ENCODE measurements at places on chromosomes 13 and 19.

DNA sequence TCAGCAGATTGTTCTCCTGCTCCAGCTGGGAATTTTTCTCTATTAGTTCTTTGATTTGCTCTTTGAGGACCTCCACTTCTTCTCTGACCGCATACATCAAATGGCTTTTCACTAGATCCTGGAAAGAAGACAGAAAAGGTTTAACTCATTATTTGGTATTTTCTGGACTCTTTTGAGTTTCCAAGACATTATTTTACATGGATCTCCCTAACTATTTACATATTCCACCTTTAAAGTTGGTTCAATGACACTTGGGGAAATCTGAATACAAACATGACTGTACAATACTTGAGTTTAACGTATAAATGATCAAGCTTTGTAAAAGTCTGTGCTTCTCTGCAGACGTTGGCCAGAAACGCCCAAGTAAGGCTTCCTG is 61.1 kb downstream of the SERP2 start:
- ATAC-seq = no peak

DNA sequence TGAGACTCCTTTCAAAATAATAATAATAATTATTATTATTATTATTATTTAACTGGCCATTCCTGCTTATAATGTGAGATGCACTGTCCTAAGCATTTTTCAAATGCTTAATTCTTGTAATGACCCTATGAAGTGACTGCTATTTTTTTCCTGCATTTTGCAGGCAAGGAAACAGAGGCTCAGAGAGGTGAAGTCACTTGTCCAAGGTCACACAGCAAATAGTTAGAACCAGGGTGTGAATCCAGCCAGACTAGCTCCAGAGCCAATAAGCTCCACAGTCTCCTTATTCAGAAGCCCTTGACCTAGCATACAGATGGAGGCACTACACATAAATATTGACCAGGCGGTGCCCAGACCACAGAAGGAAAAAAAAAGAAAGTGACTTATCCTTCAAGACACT is 77.5 kb upstream of the CACNA1A start:
- no peak for ATAC-seq

DNA sequence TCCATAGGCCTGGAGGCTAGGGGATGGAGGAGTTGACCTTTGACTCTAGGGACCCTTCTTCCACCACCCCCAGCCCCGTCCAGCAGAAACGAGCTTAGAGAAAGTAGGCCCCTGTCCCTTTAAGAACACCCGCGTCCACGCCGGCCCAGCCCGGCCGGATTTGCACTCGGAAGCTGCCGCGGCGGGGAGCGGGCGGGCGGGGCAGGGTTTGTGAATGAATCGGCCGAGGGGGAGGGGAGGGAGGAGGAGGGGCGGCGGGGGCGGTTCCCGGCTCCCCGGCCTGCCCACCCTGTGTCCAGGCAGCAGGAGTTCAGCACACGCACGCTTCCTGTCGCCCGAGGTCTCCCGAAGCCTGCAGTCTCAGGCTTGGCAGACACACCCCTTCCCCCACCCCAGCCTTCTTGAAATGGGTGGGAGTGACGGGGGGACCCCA is 1.5 kb downstream of the UNC13A start:
- ATAC-seq = no peak

DNA sequence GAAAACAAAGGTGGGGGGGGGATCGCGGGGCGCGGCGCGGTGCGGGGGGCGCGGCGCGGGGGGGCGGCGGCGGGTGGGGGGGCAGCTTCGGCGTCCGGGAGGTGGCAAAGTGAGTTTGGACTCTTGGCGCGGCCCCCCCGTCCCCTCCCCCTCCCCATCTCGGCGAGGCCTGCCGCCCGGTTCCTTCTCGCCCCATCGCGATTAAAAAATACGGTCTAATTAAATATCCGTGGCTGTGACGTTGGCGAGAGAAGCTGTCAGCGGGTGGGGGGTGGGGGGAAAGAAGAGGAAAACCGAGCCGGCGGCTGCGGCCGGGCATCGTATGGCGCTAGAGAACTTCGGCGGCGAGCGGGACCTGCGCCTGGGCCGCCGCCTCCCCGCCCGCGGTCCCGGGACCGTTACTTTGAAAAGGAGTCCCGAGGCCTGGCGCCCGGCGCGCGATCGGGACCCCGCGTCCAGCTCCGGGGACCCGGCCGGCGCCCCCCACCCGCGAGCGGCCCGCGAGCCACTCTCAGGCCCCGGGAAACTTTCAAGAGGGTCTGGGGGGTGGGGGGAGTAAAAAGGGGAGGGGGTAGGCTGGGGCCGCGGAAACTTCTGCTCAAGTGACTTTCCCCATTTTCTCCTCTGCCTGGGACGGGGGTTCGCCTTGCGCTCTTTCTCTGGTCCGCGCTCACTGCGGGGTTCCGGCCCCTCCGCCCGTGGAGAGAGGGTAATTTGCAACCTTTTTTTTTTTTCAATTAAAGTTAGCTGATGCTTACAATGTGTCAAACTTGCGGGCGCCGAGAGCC is 146.3 kb upstream of the ZNF536 start:
- ATAC-seq = no peak

GRCh38 chr13:98839856-98840769 is 87.6 kb upstream of the SLC15A1 start:
- peak; percentile 84 for ATAC-seq

Data from activated T-helper 17 cell treated with anti-CD3 and anti-CD28 coated beads, Interleukin-2, amount 50 U/mL, for 72 hours (primary cell).